ENCODE measurements at places on chromosomes 2 and 18. TPM values are rescaled to one million over a fixed set of nuclear protein-coding genes. Genes with fewer than 3 reads are reported as not detected.

Gene NFU1
- total RNA-seq, result 29.5 TPM

DNA sequence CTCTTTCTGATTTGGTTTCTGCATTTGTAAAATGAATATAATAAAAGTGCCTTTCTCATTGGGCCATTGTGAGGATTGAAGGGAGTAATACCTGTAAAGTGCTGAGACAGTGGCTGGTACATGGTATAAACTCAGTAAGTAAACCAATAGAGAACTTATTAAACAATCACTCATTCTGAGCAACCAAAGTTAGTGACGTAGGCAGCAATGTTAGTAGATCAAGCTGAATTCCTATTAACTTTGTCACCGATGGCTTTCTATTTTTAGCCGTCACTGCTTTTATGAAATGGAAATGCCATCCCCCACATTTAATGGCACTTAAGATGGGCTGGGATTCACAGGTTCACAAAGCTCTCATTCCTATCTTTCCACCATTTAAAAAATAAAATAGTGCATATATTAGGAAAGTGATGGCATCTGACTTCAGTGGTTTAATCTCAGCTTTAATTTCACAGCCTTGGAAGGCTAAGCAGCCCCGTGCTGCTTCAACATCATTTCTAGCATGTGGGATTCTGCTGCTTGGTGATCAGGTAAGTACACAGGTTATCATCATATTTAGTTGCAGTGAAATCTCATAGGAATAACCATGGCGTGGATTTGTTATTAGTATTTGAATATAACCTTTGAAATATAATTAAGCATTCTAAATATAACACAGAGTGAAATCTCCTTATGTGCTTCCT, 17.6 kb upstream of the PPP4R1 start:
- no peak overlapping the region for H3K27ac ChIP-seq
- no peaks in the 10 kb centered on the region for H3K27me3 ChIP-seq
- peak; percentile 49 for DNase-seq
- H3K36me3 ChIP-seq, result no peaks in the 10 kb centered on the region
- peaks cover 6% of the 10 kb centered on the region for H3K4me1 ChIP-seq

Gene HS1BP3
- 25.1 TPM for total RNA-seq

- H3K27ac ChIP-seq, result no peak overlapping the region
- peaks cover 59% of the 10 kb centered on the region for H3K36me3 ChIP-seq
- H3K27me3 ChIP-seq, result no peaks in the 10 kb centered on the region
- no peak overlapping the region for H3K4me3 ChIP-seq
Measured at GRCh38 chr2:38182492-38183003, 106.6 kb upstream of the CYP1B1 start.

DNA sequence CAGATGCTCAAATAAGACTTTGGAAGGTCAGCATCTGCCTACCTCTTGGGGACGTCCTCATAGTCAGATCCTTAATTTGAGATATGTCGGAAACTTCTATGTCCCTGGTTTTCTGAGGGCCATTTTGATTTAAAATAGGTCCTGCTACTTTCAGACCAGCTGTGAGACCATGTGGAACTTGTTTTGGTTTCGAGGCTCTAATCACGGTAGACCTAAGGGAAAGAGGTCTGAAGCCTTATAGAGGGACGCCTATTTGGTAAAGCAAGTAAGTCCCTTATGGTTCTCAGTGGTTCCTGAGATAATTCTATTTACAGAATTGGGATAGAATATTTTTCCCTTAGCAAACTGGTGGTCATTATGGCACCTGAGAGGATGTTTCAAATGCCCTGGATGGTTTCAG, 75.1 kb downstream of the RFTN2 start:
- no peaks in the 10 kb centered on the region for H3K27me3 ChIP-seq
- DNase-seq, result no peak
- no peaks in the 10 kb centered on the region for H3K36me3 ChIP-seq
- H3K4me3 ChIP-seq, result no peak overlapping the region

DNA sequence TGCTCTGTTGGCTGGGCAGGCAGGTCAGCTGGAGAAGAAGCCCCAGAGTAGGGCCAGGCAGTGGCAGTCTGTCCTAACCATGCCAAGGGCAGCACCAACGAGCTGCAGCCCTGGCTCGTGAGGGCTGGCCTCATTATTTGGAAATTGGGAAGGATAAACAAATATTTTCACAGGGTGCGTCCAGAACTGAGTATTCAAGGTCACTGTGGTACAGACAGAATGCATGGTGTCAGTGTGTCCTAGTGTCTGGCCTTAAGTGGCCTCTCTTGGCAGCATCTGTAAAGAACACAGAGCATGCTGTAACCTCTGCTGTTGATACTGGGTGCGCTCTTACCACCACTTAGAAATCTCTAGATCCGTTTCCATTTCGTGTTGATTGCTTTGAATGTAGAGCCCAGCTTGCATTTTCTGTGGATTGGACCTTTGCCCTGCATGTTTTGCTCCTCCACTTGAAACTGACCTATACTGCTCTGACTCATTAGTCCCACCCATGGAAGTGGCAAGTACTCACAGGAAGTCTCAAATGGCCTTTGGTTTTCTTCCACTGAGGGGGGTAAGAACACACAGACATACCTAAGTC, 88.2 kb downstream of the GREB1L start:
- no peaks in the 10 kb centered on the region for H3K36me3 ChIP-seq
- peak; percentile 76 for DNase-seq
- peak overlapping the region; percentile 94 for H3K27ac ChIP-seq
- no peaks in the 10 kb centered on the region for H3K27me3 ChIP-seq
- H3K4me1 ChIP-seq, result peaks cover 33% of the 10 kb centered on the region

- DNase-seq, result peak; percentile 34
- peaks cover 24% of the 10 kb centered on the region for H3K36me3 ChIP-seq
- H3K27me3 ChIP-seq, result no peaks in the 10 kb centered on the region
- H3K4me1 ChIP-seq, result peaks cover 12% of the 10 kb centered on the region
- H3K27ac ChIP-seq, result peak overlapping the region; percentile 77
- H3K4me3 ChIP-seq, result peak overlapping the region; percentile 75
Measured at GRCh38 chr2:239399921-239400595, 762 bp downstream of the HDAC4 start.

GRCh38 chr18:45330170-45330594, 285.1 kb upstream of the SLC14A2 start:
- no peaks in the 10 kb centered on the region for H3K27me3 ChIP-seq
- H3K27ac ChIP-seq, result no peak overlapping the region
- DNase-seq, result no peak
- no peak overlapping the region for H3K4me3 ChIP-seq
- peaks cover 3% of the 10 kb centered on the region for H3K4me1 ChIP-seq

GRCh38 chr2:129619471-129619870, 360.0 kb upstream of the RAB6C start:
- no peaks in the 10 kb centered on the region for H3K27me3 ChIP-seq
- peak; percentile 34 for DNase-seq
- H3K4me3 ChIP-seq, result no peak overlapping the region
- H3K4me1 ChIP-seq, result no peaks in the 10 kb centered on the region
- H3K36me3 ChIP-seq, result no peaks in the 10 kb centered on the region
- H3K27ac ChIP-seq, result no peak overlapping the region

- H3K36me3 ChIP-seq, result peaks cover 5% of the 10 kb centered on the region
- no peak for DNase-seq
- H3K27ac ChIP-seq, result peak overlapping the region; percentile 75
- H3K4me1 ChIP-seq, result peaks cover 24% of the 10 kb centered on the region
- H3K4me3 ChIP-seq, result no peak overlapping the region
- H3K27me3 ChIP-seq, result no peaks in the 10 kb centered on the region
Measured at GRCh38 chr2:105324101-105324500, 5.4 kb downstream of the TGFBRAP1 start.

DNA sequence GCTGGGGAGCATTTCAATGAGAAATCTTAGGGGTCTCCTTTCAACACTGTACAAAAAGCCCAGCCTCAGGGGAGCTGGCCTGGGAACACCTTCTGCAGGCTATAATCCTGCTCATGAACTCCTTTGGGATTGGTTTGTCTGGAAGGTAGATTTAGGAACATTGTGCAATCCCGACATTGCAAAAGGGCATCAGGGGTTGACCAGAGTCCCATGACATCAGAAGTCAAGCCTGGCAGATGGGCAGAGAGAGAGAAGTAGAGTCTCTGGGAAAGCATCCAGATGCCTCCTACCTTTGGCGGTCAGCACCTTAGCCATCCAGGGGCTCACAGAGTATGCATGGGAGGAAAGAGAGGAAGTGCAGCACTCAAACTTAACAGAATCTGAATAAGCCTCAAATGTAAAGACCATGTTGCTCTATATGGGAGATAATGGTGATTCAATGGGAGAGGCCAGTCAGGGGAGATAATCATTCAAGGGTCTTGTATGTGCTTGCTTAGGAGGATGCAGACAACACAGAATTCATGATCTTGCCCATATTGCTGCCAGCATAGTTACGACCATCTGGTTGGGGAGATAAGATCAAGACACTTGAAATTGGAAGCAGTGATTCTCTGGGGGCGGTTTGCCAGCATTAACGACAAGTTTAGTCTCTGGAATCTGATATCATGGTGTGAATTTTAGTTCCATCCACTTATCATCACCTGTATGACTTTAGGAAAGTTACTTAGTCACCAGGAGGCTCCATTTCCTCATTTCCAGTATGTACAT, 58.3 kb upstream of the UPP2 start:
- no peaks in the 10 kb centered on the region for H3K4me1 ChIP-seq
- peak; percentile 47 for DNase-seq
- H3K27me3 ChIP-seq, result no peaks in the 10 kb centered on the region
- no peak overlapping the region for H3K27ac ChIP-seq

Gene LIPG
- total RNA-seq, result 57.8 TPM

GRCh38 chr18:59067873-59068272, 71.8 kb upstream of the SEC11C start:
- H3K27ac ChIP-seq, result peak overlapping the region; percentile 63
- H3K4me1 ChIP-seq, result no peaks in the 10 kb centered on the region
- H3K27me3 ChIP-seq, result no peaks in the 10 kb centered on the region
- DNase-seq, result peak; percentile 55
- H3K36me3 ChIP-seq, result no peaks in the 10 kb centered on the region

- no peaks in the 10 kb centered on the region for H3K36me3 ChIP-seq
- DNase-seq, result no peak
- no peak overlapping the region for H3K27ac ChIP-seq
- no peaks in the 10 kb centered on the region for H3K27me3 ChIP-seq
- H3K4me3 ChIP-seq, result no peak overlapping the region
- H3K4me1 ChIP-seq, result peaks cover 46% of the 10 kb centered on the region
Measured at GRCh38 chr2:8989536-8990079, 13.9 kb downstream of the MBOAT2 start.

DNA sequence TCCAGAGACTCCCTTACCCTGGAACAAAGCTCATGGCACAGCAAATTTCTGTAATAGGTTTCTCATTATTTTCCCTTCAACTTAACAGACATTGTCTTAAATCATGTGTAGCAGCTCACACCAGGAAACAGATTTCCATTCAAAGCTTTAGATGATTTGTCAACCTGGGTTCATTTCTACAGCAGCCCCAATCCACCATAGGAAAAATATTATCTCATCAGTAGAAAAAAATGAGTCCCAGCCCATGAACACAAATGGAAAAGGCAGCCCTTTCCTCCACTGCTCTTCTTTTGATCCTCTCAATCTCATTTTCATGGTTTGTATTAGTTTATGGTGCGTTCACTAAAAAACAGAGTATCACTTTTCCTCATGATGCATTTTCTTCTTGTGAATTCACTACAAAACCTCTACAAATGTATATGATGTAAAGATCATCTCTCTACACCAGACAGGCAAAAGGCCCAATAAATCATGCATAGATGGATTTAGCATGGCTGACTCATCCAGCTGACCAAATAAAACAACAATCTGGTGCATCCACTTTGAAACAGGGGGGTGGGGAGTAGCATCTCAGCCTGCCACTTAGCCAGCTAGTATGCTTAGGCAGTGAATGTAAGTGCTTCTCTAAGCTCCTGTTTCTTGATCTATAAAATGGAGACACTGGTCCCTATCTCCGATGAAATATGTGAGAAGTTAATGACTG, 78.6 kb downstream of the SATB2 start:
- H3K4me3 ChIP-seq, result no peak overlapping the region
- peaks cover 15% of the 10 kb centered on the region for H3K36me3 ChIP-seq

Gene RSAD2
- 0.09 TPM for total RNA-seq

Gene AFF3
- total RNA-seq, result 1.0 TPM

DNA sequence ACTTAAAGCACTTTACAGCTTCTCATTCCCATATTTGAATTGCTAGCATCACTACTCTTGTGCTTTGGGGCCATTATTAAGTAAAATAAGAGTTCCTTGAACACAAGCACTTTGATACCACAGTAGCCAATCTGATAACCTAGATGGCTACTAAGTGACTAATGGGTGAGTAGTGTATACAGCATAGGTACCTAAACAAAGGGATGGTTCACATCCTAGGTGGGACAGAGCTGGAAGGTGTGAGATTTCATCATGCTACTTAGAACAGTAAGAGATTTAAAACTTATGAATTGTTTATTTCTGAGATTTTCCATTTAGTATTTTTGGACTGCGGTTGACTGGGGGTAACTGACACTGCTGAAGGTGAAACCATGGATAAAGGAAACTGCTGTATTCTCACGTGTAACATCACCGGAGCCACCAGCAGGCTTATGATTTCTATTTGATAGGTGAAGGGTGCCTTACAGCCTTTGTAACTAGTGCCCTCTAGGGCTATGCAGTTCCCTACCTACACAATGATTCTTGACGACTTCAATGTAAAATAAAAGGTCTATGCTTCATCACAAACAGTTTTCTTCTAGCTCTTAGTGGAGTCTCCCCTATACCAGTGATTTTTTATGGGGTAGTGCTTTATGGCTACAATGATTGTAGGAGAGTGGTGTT, 22.1 kb upstream of the CRIM1 start:
- H3K4me3 ChIP-seq, result no peak overlapping the region
- no peaks in the 10 kb centered on the region for H3K36me3 ChIP-seq
- H3K27ac ChIP-seq, result no peak overlapping the region
- peaks cover 4% of the 10 kb centered on the region for H3K4me1 ChIP-seq
- peaks cover 20% of the 10 kb centered on the region for H3K27me3 ChIP-seq

- no peak for DNase-seq
- no peaks in the 10 kb centered on the region for H3K36me3 ChIP-seq
- H3K4me1 ChIP-seq, result no peaks in the 10 kb centered on the region
- peaks cover 11% of the 10 kb centered on the region for H3K27me3 ChIP-seq
- no peak overlapping the region for H3K27ac ChIP-seq
Measured at GRCh38 chr2:232522623-232523401, 2.6 kb downstream of the PRSS56 start.

Gene ADI1
- total RNA-seq, result 50.1 TPM

DNA sequence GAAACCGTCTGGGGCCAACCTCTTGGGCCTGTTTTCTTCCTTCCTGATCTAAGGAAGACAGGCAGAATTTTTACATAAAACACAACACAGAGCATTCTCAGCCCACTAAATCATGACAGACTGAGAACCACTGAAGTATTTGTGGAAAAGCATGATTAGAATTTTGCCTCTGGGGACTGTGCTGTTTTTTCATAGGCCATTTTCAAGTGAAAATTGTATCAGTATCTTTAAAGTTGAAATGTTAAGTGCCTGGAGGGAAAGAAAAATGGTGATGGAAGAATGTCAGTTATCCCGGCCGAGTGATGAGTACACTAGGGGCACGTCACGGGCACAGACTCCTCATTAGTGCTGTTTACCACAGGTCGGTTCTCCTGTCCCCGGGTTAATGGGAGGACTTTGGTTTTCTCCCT, 36.9 kb downstream of the EHD3 start:
- H3K36me3 ChIP-seq, result no peaks in the 10 kb centered on the region
- H3K27ac ChIP-seq, result no peak overlapping the region
- no peaks in the 10 kb centered on the region for H3K27me3 ChIP-seq
- DNase-seq, result no peak
- H3K4me1 ChIP-seq, result no peaks in the 10 kb centered on the region

- no peak overlapping the region for H3K4me3 ChIP-seq
- no peaks in the 10 kb centered on the region for H3K36me3 ChIP-seq
- no peaks in the 10 kb centered on the region for H3K27me3 ChIP-seq
- no peak overlapping the region for H3K27ac ChIP-seq
- no peak for DNase-seq
Measured at GRCh38 chr2:143645921-143646645, 516.9 kb downstream of the ARHGAP15 start.

GRCh38 chr2:6459138-6459537, 406.6 kb downstream of the CMPK2 start:
- no peak overlapping the region for H3K27ac ChIP-seq
- H3K36me3 ChIP-seq, result no peaks in the 10 kb centered on the region
- H3K27me3 ChIP-seq, result no peaks in the 10 kb centered on the region
- H3K4me1 ChIP-seq, result peaks cover 4% of the 10 kb centered on the region
- DNase-seq, result no peak
